NB4 (cell line): ENCODE measurements at places on chromosomes 11 and 22.

GRCh38 chr11:61535998-61536675 is 27.6 kb downstream of the LRRC10B start:
- no peak for DNase-seq

DNA sequence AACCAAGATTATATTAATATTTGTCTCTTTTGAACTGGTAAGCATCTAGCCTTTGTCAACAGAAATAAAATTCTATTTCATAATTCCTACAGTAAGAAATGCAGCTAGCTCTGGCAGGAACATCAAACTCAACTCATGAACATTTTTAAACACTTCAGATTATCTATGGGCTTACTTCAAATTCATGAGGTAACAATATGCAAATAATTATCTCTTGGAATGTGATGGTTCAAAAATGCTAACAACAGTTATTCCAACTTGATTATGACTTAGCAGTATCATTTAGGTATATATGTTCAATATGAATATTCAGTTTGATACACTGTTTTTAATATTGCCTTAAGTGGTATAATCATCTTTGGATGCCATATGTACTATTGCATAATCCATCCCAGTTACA is 1103.5 kb upstream of the CCDC90B start:
- DNase-seq, result no peak

DNA sequence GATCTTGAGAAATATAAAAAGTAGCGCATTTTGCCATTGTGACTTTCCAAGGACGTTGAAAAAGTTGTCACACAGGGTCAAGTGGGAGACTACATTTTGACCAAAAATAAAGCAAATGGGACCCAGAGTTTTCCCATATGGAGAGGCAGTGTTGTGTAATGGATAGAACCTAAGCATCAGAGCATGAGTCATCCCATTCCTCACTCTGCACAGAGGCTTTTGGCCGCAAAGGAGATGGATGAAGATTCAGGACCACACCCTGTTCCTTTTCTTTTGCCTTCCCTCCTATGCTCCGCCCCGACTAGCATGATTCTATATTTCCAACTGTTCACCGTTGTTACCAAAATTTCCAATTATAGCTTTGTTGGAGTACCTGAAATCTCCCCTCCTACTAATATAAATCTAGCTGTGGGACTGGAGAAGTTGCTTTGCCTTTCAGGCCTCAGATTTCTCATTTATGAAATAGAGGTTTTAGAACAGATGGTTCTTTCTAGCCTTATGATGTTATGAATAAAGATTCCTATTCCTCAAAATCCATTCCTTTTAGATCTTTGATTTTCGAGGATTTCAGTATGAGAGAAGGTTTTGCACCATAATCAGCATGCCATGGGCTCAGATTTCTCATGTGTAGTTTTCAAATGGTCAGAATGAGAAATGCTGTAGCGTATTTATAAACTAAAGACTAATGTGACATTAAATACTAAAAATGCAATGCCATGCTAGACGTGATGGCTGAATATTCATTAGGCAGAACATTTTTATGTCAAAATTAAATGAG is 921.9 kb upstream of the TENM4 start:
- no peak for DNase-seq

DNA sequence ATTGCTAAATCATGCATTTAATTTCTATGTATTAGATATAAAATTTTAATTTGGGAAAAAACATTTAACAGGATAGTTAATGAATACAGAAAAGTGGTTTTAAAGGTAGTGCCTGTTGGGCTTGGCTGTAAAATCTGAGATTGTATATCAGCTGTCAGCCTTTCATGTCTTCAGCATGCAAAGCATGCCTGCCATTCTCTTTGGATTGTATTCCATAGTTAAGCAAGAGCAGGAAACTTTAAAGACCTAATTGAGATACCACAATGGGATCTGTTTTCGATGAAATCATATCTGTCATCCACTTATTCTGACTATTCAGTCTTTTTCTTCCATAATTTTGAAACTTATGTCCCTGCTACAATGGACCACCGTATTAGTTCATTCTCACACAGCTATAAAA is 451.0 kb upstream of the DDI1 start:
- no peak for DNase-seq

GRCh38 chr22:19125474-19126308 is 3.5 kb upstream of the DGCR2 start:
- no peak for DNase-seq

DNA sequence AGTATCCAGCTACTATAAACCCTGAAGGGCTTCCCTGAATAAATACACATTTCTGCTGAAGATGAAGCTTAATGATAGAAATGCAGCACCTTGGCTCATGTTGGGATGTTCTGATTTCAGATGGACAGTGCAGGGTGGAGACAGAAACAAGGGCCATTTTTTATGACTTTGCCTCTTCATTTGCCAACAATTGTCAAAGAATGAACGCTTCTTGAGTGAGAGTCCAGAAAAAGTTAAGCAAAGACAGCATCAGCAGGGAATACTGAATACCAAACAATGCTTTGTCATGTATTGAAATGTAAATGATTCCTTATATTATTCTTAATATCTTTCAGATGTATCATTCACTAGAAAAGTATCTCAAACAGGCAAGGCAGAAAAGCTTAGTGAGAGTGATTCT is 84.9 kb downstream of the TRPC6 start:
- DNase-seq, result no peak

- no peak for DNase-seq
These were observed 16.1 kb downstream of the XRRA1 start for GRCh38 chr11:74932797-74933196.

DNA sequence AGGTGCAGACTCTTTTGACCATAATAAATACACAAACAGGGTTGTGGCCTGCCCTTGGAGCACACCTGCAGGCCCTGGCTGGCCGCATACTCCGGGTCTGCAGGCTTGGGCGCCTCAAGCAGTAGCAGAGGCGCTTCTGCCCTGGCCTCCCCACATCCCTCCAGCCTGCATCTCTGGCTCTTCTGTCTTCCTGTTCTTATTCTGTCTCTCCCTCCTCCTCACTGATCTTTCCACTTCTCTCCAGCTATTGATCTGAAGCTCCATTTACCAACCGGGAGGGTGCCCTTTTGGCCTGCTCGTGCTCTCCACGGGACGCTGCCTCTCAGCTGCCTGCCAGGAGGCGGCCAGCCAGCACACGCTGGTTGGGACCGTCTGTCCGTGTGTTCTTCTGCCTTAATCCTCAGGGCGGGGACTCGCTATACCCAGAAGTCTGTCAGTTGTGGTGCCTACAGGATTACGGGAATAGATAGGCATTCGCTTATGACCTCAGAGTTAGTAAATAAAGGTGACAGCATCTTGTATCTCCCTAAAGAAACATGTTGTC is 5.2 kb downstream of the UPB1 start:
- DNase-seq, result no peak

- DNase-seq, result peak; percentile 13
These were observed 734 bp downstream of the C11orf58 start for GRCh38 chr11:16738947-16739815.

DNA sequence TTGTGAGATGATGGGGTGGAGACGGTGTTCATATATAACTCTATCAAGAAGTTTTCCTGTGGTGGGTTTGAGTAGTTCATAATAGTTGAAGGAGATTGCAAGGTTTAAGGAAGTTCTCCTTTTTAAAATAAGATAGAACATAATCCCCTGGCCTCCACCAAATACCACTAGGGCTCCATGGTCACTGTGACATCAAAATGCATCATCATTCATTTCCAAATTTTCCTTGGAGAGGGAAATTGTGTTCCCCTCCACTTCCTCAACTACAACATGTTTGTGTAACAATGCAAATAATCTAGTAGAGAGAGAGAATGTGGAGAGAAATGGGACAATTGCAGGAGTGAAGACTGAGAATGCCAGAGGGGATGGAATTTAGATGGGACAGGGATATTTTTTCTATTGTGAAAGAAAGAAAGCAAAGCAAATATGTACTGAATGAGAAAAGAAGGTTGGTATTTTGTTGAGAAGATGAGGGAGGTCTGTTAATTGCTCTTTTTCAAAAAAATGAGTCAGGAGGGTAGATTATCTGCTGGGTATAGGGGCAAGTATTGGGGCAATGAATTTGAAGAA is 33.4 kb upstream of the ZBED5 start:
- DNase-seq, result no peak

DNA sequence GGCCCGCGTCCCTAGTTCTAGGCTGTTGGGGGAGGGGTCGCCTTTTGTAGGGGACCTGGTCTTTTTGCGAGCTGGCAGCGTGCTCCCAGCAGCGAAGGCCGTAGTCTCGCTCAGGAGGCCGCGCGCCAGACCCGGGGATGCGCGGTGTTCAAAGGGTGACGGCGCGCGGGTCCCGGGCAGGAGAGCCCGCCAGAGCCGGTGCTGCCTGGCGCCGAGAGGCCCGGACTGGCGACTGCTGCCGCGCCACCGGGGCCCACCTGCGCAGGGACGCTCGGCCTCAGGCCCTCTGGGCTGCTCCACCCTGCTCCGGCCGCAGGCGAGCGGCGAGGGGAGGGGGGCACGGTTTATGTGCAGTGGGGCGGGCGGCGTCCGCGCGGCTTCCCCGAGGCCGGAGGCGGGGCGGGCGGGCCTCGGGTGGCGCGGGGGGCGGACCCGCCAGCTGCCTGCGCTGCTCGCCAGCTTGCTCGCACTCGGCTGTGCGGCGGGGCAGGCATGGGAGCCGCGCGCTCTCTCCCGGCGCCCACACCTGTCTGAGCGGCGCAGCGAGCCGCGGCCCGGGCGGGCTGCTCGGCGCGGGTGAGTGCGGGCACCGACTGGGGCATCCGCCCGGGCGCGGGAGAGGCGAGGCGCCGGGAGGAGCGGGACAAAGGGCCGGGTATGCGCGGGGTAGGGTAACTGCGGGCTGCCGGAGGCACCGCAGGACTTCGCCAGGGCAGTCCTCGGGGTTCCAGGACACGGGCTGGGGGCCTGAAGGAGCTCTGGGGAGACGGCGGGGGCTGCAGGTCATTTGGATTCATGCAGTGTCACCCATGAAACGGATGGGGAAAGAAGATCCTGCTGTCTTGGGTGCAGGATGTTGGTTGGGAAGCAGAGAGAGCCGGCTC is at the start of gene PRSS23:
TSS of gene PRSS23 (plus strand) at position 467 of the 884 bp plus-strand sequence. CDS start 7,102 bp downstream, outside the sequence.
- no peak for DNase-seq

GRCh38 chr11:67277231-67277961 is 11.1 kb downstream of the GRK2 start:
- DNase-seq, result peak; percentile 100

DNA sequence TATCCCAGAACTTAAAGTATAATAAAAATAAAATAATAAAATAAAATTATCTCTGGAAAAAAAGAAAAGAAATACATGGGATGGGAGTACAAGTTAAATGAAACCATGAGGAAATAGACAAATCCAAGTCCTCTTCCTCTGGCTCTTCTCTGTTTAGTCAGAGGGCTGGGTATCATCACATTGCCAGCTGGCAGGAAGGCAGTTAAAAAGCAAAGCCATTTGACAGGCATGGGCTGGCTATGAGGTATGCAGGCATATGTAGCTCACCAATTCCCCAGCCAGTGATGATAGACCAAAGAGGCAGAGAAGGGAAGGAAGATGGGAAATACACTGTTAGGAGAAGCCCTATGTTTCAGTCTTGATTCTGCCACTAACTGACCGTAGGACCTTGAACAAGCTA is 6.5 kb downstream of the LYVE1 start:
- no peak for DNase-seq

DNA sequence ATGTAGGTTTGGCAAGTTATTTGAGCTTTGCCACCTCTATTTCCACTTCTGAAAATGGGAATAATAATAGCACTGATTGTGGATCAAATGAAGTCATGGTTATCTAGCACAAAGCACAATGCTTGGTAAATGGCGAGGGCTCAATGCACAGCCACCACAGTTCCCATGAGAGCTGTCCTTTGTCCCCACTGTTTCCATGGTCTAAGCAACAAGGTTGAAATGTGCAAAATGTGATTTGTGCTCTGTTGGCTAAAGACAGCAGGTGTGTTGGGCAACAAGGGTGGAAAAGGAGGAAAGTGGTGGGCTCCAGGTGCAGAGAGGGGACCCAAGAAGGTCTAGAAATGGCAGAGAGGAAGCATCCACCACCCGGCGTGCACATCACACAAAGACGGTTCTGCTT is 200.5 kb downstream of the TRIM29 start:
- no peak for DNase-seq

DNA sequence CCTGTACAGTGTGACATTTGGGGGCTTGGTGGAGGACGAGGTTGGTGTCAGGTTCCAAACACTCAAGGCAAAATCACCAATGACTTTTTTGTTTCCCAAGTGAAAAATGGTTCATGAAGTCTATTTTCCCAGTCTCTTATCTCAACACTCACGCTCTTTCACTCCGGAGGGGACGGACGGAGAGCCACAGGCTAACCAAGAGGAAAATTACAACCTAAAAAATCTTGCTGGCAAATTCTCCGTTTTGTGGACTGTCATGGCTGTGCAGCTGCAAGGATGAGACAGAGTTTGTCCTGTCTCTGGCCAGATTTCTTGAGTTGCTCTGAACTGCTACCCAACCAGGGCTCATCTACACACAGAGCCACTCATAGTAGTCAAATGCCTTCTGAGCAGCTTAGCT is 101.2 kb downstream of the ABTB2 start:
- DNase-seq, result no peak

- no peak for DNase-seq
These were observed 22.9 kb downstream of the RAB39A start for GRCh38 chr11:107951155-107951554.

DNA sequence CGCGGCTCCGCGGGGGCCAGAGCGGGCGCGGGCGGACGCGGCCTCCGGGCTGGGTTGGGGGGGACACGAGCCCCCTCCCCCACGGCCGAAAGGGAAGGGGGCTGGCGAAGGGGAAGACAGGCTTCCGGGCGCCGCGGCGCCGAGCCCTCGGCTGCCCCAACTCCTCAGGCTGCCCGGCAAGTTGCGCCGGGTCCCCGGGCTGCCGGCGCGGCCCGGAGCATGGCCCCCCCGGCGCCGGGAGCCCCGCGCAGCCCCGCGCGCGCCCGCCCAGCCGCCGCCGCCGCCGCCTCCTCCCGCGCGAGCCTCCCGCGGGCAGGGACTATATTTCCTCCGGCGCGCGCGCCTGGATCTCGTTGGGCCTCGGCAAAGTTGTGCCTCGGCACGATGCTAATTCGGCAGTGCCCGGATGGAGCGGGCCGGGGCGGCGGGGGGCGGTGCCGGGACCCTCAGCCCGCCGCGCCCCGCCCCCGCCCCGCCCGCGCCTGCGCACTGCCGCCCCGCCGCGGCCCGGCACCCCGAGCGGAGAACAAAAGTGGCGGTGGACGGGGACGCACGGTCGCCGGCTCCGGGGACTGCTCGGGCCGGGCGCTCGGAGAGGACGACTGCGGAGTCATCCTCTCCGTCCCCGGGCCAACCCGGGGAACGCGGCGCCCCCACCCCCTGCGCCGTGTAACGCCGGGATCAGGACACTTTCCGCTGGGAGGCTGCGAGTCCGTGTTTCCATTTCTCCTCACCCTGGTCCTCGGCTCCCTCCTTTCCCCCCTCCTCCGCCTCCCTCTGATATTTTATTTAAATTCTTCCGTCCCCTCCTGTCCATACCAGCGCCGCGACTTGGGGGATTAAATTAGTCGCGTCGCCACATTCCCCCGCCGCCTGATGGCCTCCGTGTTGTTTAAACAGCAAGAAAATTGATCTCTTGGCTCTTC is at the start of gene PHF21B:
TSS of gene PHF21B (minus strand) at position 400 of the 926 bp plus-strand sequence. CDS start 456 bp downstream, outside the sequence.
- no peak for DNase-seq

GRCh38 chr22:25853078-25853477 is 111.1 kb downstream of the MYO18B start:
- DNase-seq, result peak; percentile 14
